ENCODE measurements at places on chromosomes 12 and 14.

DNA sequence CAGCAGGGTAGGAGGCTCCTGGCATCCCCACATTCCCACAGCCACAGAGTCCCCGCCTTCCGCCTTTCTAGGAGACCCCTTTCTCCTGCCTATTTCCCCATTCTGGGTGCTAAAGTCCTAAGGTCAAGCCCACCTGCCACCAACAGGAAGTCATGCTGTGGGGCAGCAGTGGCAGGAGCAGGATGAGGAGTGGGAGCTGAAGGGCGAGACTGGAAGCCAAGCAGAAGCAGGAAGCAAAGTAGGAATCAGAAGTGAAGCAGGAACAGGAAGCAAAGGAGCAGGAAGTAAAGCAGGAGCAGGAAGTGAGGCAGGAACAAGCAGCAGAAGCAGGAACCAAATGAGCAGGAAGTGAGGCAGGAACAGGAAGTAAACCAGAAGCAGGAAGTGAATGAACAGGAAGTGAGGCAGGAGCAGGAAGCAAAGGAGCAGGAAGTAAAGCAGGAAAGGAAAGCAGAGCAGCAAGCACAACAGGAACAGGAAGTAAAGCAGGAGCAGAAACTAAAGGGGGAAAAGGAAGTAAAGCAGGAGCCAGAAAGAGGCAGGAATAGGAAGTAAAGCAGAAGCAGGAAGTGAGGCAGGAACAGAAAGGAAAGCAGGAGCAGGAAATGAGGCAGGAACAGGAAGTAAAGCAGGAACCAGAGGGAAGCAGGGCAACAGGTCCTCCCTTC, 38.3 kb upstream of the RIMBP2 start:
- no peak for DNase-seq

DNA sequence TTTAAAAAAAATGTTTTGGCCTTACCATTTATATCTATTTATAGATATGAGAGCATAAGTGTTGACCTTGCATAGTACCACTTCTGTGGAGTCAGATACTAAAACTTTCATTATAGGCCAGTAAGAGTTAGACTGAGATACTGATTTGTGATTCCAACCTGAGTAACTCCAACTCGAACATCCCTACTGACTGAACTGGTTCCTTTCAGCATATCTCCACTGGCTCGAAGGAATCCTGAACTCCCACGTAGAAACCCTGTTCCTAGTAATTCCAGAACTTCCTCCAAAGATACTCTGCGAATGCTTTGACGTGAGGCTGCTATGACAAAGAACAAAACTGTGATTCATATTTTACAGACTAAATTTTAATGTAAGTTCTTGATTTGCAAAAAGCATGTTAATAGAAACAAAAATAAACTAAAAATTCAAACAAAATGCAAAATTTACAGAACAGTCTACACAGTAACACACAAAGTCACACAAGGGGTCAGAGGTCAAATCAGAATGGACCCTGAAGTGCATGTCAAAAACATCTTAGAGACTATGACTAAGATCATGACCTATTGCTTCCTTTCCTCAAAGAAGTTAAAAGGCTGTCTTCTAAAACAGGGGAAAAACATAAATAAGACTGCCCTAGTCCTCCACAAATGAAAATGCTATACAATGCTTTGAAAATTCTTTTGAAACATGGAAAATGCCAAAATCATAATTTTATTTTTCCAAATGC, 31.5 kb downstream of the HEATR5A start:
- DNase-seq: no peak

GRCh38 chr12:89783359-89784060, 74.9 kb upstream of the ATP2B1 start:
- no peak for DNase-seq

DNA sequence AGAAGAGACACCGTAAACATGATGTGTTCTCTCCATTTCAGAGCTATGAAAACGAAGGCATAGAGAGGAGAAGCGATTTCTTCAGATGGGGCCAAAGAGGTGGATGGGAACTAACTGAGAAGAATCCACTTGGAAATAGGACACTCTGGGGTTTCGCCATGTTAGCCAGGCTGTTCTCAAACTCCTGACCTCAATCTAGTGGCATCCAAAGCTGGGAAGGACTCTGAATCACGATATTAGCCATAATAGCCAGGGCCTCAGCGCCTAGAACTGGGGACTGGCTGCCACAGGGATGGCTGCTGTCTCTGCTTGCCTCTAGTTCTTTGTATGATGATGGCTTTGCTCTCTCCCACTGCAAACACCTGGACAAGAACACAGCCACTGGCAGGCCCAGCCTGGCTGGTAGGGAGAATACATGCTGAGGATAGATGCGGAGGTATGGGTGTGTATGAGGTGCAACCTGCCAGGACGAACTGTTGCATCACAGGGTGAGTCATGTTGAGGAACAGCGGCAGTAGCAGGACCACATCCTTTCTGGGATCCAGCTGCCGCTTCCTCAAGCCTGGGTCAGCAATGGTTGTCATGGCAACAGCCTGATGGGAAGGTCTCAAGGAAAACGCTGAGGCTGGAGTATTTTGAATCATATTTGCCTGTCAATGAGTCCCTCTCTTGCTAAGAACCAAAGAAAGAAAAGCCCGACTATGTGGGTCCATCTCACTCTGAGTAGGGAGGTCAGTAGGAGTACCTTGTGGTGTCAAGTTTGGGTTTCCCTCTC, 31.1 kb downstream of the CCDC177 start:
- no peak for DNase-seq

GRCh38 chr14:96486705-96487104, 15.5 kb upstream of the PAPOLA start:
- DNase-seq: no peak

GRCh38 chr14:94864387-94865195, 94.7 kb upstream of the GSC start:
- no peak for DNase-seq

DNA sequence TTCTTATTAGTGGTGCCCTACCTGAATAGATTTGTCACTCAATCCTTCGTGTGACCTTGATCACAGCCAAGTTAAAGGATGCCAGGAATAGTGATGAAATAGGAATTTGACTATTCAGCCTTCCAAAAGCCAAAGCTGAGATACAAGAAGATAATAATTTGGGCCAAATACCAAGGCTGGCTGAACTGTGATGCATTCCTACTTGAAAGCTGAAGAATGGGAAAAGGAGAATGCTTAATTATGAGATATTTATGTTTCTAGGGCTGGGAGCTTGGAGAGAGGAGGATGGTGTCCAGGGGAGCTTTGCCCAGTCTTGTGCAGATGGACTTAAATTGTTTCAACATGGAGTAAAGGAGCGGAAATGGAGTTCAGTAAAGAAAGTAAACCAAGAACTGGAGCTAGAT, 5.2 kb downstream of the RNASE7 start:
- no peak for DNase-seq

GRCh38 chr14:104864267-104865080, 594 bp upstream of the CEP170B start:
- DNase-seq: no peak

GRCh38 chr12:72465155-72465554, 193.0 kb downstream of the TRHDE start:
- DNase-seq: no peak

- no peak for DNase-seq
Measured at GRCh38 chr12:109741970-109742703, 28.5 kb downstream of the FAM222A start.

DNA sequence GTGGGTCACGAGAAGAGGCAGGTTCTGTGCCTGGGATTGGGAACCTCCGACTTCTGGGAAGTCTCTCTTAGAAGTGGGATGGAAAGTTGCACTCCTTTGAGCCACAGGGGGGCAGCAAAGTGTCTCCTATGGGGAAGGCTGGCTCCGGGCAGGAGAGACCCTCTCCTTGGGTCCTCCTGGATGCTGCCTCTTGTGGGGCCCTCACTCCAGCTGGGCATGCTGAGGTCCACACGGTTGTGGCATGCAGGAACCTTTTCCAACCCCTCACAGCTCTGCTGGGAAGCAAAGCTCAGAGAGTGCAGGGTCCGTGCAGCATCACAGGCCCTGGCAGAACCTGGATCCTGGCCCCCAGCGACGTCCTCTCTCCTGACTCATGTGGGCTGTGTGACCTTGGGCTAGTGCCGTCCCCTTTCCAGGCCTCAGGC, 17.4 kb downstream of the SDSL start:
- DNase-seq: no peak

GRCh38 chr12:50529345-50529744, 24.6 kb downstream of the DIP2B start:
- DNase-seq: no peak

GRCh38 chr12:11621797-11622423, 27.6 kb upstream of the ETV6 start:
- DNase-seq: no peak

DNA sequence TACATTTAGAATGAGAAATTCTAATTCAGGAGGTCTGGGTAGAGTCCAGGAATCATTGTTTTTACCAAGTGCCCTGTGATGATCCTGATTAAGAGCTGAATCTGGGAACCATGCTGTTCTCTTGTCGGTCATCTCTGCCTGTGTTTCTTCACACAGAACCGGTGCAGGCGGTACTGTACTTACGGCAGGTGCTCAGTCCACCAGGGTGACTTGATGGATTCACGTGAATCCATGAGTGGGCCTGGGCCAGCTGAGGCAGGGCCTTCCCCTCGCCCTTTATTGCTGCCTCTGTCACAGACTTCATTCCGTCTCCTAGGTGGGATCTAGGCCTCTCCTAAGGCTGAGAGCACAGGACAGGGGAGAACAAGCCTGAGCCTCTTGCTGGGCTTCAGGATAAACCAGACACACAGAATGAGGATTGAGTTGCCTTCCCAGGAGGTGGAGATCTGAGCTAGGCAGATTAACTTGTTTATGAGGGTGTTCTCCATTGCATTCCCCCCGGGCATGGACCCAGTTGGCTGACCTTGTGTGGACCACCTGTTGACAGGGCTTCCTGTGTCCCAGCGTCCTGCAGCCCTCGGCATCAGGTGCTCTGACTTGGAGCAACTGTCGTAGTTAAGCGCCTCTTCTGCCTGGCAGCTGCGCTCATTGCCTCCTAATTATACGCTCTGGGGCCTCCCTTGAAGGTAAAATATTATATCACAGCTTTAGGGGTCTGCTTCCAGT, 42.1 kb downstream of the B4GALNT3 start:
- DNase-seq: no peak

DNA sequence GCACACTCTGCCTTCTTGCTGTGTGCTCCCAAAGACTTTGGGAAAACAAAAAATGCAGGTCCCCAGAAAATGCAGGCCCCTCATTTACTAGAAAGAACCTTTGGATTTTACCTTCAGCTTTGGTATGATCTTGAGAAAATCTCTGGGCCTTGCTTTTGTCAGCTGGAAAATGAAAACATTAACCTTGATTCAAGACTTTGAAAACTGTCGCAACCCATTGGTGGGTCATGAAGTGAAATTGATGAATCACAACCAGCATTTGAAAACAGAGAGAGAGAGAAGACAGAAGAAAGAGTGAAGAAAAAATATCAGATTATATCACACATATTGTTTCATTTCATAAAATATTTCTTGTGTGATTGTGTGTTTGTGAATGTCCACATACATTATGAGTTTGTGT, 322.5 kb downstream of the ZFP36L1 start:
- DNase-seq: no peak

DNA sequence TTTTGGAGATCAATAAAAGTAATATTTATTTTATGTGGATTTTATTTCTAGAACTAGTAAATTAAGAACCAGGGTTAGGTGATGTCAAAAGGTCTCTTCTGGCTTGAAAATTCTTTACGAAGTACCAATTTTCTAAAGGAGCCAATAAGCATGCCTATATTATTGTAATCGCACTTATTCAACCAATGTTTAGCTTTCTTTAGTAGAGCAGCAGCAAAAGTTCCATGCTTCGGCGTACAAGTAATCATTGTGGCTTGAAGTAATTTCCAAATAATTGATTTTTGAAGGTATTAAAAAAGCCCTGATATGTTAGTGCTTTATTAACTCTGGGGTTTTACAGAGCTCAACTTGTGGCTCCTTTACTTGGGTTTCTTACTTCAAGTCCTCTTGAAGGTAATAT, 3.4 kb downstream of the RMST start:
- no peak for DNase-seq

GRCh38 chr14:36498938-36499337, 21.1 kb downstream of the NKX2-1 start:
- no peak for DNase-seq

DNA sequence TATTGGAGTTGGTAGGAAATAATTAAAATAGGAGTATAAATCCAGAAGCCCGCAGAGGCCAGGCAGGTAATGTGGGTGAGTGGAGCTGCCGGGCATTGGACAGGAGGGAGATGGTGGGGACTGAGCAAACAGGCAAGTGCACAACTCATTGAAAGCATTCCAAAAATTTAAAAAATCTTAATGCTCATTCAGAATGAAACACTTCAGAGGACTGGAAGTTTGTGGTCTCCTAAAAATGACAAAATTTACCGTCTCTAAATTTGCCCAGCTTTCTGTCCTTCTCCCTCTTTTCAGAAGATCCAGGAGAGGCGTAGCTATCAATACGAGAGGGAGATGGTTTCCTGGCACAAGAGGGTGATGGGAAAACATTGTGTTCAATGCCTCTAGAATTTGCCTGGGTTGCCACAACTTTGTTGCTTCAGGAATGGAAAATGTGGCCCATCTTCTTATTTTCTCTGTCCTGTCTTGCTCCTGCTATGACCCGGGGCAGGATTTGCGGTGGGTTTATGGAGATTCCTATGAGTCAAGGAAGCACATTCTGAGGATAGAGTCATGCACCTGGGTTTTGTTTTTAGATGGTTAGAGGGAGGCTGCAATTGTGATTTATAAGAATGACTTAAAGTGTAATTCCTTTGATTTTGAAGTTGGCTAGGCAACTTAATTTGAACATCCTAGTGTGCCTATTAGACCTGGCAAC, 72.2 kb downstream of the BORCS5 start:
- no peak for DNase-seq

- DNase-seq: no peak
Measured at GRCh38 chr14:56195223-56195622, 77.0 kb downstream of the PELI2 start.

GRCh38 chr12:15982071-15982470, 70.9 kb downstream of the DERA start:
- no peak for DNase-seq

DNA sequence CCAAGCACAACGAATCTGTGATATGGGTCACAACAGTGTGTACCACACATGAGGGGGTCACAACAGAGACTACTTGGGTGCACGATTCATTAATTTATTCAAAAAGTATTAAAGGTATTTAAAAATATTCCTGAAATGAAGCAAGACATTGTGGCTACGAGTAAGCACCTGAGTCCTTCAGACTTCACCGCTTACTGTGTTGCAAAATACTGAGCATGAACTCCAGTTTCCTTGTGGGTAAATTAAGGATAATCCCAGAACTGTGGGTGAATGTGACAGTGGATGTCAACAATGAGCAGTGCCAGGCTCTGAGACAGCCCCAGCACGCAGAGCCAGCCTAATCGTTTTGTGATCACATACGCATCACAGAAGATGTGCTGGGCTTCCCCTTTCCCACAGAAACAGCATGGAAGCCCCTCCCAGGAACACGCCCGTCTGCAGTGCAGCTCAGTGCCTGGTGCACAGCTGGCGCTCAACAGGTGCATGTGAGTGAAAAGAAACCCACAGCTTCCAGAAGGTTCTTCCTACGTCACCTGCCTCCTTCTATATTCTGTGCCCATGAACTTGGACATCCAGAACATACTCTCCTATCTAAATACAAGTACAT, 29.1 kb downstream of the CDC42BPB start:
- DNase-seq: no peak
